ENCODE measurements at places on chromosomes 6 and 20.

DNA sequence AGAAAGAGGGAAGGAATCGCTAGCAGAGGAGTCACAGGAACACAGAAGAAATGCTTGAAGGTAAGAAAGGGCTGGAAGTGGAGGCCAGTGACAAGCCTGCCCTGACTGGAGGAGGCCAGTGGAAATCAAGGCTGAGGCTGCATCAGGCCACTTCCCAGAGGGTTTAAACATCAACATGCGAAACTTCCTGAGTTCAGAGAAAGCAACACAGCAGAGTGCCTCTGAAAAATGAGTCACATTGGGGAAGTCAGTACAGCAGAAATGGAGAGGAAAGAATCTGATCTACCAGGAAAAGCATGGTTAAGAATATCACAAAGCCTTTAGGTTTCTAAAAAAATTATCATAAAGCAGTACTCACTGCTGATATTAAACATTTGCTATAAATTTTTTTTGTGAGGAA is 23.3 kb downstream of the NAPB start:
- DNase-seq, result no peak

- DNase-seq, result peak; percentile 98
Measured at GRCh38 chr6:30489081-30490025, at the start of gene HLA-E. TSS of gene HLA-E (plus strand) at chr6:30489509. CDS start at chr6:30489532, 23 bp downstream.

GRCh38 chr6:56647172-56647762 is 4.6 kb upstream of the DST start:
- no peak for DNase-seq

DNA sequence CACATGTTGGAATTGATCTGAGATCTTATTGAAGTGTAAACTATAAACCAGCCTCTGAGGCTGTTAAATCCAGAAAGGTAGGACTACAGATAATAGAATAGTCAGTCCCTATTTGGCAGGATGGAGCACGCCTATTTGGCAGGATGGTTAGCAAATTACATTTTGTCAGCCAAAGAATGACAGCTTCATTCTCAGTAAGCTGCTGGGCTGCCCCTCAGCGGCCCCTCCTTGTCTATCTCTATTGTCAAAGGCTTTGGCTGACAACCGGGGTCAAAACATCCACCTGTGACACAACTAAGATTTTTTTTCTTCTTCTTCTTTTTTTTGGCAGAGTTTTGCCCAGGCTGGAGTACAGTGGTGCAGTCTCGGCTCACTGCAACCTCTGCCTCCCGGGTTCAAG is 123.4 kb upstream of the ECI2 start:
- no peak for DNase-seq

- DNase-seq, result no peak
Measured at GRCh38 chr6:73004861-73005260, 220.4 kb downstream of the KHDC1L start.

- no peak for DNase-seq
Measured at GRCh38 chr6:168641446-168641845, 200.5 kb downstream of the SMOC2 start.

GRCh38 chr6:143804835-143805239 is 38.3 kb upstream of the LTV1 start:
- no peak for DNase-seq
